ENCODE measurements at places on chromosomes 12 and 14.
A peak's percentile ranks its signal among the peaks of the same experiment; 100 is the strongest.

DNA sequence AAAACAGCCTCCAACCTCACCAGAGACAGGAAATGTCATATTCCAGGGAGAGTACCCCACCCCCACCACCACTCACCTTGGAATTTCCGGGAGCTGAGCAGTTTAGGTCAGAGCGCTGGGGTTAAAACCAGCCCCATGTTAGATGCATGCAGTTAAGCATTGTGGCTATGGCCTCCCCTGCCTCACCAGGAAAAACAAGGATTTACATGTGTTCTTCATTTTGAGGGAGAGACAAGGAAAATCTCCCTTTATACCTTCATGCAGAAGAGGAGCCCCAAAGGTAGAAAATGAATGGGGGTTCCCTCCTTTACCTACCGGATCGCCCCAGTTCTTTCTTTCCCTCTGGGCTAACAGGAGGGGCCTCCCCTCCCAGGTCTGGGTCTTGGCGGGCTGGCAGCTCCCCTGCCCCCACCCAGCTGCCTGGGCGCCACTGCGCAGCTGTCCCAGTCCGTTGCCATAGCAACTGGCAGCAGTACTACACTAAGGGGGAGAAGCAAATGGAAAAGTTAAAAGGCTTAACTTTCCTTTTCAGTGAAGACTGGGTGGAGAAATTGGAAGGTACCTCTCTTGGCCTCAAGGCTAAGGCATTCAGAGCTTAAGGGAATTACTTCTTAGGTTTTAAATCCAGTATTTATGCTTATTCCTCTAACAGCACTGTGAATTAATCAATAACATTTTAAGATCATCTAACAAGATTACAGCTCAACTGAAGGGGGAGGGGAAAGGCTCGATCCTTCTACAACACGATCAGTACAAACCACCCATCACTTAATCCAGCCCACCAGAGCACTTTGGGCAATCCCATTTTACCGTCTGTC lies 20.5 kb downstream of the CBX5 start:
- DNase-seq: peak; percentile 37

- no peak for DNase-seq
Observed at GRCh38 chr12:65362234-65363031, 84.0 kb downstream of the MSRB3 start.

DNA sequence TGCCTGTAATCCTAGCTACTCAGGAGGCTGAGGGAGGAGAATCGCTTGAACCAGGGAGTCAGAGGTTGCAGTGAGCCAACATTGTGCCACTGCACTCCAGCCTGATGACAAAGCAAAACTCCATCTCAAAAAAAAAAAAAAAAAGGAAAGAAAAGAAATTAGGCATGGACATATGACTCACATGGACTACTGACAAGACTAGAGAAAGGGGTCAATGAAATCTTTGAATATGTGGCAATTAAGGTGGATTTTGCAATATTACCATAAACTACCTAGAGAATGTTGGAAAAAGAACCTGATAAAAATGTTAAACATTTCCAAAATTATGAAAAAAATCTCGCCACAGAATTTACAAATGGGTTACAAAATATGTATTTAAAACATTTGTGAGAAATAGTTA lies 873.6 kb downstream of the C12orf50 start:
- DNase-seq: no peak

DNA sequence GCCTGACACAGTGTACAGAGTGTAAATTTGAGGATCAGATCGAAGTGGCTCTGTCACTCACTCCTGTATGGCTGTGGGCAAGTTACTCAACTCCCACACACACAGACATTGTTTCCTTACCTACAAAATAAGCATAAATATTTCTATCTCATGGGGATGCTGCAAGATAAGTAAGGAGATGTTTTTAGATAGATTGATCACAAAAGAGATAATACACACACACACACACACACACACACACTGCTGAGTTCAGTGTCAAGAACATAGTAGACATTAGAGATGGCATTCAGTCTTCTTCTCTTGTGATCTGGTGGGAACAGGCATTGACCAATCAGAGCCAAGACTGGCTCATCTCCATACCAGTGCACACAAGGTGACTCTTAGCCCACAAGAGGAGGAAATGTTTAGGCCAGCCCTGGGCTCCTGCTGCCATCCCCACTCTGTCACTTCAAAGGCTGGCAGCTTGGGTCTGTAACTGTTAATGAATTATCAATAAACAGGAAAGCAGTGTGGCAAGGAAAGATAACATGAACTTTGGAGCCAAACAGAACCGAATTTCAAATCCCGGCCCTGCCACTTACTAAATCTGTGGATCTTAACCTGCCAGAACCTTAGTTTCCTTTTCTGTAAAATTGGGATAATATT lies 3.4 kb upstream of the RNASE8 start:
- no peak for DNase-seq

GRCh38 chr14:105738638-105739037 lies 212.3 kb downstream of the TMEM121 start:
- no peak for DNase-seq

DNA sequence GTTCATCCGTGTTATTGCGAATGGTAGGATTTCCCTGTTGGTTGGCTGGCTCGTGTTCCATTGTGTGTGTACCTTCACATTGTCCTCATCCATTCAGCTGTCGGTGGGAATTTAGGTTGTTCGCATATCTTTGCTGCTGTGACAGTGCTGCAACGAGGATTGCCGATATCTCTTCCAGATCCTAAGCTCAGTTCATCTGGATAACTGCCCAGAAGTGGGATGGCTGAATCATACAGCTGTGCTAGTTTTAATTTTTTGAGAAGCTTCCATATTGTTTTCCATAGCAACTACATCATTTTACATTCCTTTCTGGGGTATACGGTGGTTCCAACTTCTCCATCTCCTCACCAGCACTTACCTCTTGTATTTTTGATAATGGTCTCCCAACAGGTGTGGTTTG lies 292.8 kb upstream of the SFSWAP start:
- DNase-seq: no peak

DNA sequence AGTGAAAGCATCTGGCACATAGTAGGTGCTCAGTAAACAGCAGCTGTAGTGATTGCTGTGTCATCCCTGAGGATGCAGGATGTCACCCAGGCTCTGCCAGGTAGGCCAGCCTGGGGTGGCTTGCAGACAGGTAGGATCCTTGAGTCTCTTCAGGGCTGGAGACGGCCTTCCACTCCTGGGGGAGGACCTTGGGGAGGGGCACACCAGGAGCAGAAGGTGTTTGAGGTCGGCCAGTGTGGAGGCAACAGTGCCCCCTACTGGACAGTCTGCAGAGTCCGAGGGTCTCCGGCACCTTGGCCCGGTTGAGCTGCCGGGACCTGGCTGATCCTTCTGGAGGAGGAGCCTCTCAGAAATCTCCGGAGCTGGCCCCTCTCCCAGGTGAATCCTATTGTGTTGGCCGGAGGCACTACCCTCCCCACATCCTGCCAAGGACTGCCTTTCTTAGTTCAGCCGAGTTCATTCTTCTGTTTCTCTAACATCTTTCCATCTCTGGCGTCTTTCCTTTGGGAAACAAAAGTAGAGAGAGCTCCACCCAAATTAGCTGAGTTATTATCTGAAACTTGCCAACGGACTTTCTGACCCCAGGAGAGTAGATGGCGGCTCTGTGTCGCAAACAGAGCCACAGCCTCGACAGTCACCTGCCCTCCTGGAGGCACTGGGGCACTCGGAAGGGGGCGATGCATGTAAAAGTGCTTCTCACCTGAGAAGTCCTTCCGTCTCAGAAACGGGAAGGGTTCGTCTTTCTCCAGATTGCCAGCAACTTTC lies 41.8 kb upstream of the CLMN start:
- peak; percentile 20 for DNase-seq

- DNase-seq: no peak
Observed at GRCh38 chr12:76916170-76916540, 37.3 kb upstream of the CSRP2 start.
